AG04450 (cell line): ENCODE measurements at places on chromosomes 4 and X. TPM values are rescaled to one million over a fixed set of nuclear protein-coding genes. Genes with fewer than 3 reads are reported as not detected.

DNA sequence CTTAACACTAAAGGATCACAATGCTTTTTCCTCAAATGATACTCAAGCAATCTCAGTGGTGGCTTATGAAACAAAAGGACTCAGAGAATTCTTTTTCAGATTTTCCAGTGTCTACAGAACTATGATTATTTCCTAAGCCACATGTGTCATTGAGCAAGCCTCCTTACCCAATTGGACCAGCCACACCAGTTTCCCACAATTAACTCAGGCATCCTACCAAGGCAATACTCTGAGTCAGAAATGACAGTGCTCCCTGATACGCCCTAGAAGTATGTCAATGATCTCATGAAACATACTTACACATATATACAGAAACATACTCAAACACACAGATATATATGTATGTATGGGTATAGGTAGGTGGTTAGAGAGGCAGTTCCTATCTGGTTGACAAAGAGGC lies 4.8 kb downstream of the ADAMTS3 start:
- no peak for DNase-seq

DNA sequence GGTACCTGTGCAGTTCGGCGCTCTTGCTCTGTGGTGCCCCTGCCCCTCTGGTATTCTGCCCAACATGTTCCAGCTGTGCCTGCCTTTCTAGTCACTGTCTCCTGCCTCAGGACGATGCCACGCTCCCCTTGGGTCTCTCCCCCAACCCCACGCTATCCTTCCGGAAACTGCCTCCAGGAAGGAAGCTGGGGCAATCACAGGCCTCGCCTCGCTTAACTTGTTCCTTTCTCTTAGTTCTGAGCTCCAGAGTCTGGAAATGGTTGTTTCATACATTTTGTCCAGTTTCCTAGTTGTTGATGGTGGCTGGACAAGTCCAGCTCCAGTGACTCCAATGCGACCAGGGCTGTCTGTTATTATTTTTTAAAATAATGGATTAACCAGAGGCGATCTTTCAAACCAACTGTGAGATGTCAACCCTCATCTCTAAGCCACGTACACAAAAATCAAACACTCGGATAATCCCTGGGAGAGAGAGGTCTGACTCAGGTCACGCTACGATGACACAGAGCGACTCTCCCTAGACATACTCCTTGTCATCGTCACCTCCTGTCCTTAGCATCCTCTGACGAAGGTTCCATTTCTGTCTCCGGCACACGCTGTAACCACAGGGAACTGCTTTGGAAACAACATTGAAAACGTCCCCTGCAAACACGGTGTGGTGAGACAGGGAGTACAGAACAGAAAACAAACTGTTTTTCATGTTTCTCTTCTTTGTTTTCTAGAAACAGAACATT lies 62.5 kb downstream of the ABLIM2 start:
- no peak for DNase-seq

GRCh38 chr4:45358573-45359506 lies 632.5 kb upstream of the GNPDA2 start:
- DNase-seq, result no peak

XAGE1A gene
- not detected in 2 replicates for polyA plus RNA-seq
